ENCODE measurements at places on chromosomes 11 and 22.
A peak's percentile ranks its signal among the peaks of the same experiment; 100 is the strongest.

DNA sequence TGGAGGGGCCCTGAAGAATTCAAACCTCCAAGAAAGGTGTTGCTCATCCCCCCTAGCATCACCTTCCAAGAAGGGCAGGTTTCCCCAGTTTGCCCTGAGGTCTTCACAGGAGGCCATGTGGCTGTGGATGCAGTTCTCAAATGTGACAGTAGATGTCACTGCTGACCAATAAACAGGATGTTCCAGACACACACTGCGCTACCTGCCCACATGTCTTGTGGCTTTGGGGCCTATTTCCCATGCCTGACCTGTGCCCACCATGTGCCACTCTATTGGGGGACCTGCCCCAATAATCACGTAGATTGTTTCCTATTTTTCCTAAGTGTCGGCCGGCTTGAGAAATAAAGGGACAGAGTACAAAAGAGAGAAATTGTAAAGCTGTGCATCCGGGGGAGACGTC, 4.5 kb downstream of the GSTT2 start:
- DNase-seq = no peak

DNA sequence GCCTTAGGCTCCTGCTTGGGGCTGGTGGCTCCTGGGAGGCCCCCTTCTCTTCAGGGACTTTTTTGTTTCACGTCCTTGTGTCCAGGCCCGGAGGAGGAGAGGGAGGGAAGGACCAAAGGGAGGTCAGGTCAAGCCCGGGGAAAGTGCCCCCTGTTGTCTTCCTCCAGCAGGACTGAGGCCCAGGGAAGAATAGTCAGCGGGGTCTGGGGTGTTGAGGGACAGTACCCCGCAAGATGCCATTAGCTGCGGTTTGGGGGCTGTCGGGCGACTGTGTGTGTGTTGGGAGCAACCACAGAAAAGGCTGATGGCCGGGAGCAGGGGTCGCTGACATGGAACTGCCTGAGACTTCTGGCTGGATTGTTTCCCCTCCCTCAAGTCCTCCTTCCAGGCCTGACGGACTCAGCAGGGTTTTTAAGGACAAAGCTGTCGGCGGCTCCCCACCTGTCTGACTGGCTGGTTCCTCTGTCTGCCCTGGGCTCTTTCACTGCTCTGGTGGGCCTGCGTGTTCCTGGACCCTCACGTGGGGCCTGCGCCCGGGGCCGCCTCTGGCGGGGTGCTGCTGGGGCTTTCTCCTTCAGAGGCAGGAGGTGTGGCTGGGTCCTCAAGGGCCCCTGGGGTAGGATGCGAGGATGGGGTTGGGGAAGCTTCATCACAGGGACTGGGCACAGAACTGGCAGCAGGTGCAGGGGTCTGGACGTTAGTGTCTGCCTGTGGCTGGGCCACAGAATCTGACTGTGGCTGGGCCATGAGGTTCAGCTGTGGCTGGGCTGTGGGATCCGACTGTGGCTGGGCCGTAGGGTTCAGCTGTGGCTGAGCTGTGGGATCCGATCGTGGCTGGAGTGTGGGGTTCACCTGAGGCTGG, 1.5 kb downstream of the GPR152 start:
- no peak for DNase-seq

GRCh38 chr11:30392221-30392784, 69.4 kb downstream of the ARL14EP start:
- no peak for DNase-seq

GRCh38 chr11:122769126-122769780, 69.0 kb upstream of the CRTAM start:
- DNase-seq = no peak

GRCh38 chr11:1884303-1884700, 7.4 kb downstream of the PRR33 start:
- DNase-seq = no peak

- DNase-seq = peak; percentile 87
Measured at GRCh38 chr11:34214961-34215805, 109.8 kb downstream of the NAT10 start.

DNA sequence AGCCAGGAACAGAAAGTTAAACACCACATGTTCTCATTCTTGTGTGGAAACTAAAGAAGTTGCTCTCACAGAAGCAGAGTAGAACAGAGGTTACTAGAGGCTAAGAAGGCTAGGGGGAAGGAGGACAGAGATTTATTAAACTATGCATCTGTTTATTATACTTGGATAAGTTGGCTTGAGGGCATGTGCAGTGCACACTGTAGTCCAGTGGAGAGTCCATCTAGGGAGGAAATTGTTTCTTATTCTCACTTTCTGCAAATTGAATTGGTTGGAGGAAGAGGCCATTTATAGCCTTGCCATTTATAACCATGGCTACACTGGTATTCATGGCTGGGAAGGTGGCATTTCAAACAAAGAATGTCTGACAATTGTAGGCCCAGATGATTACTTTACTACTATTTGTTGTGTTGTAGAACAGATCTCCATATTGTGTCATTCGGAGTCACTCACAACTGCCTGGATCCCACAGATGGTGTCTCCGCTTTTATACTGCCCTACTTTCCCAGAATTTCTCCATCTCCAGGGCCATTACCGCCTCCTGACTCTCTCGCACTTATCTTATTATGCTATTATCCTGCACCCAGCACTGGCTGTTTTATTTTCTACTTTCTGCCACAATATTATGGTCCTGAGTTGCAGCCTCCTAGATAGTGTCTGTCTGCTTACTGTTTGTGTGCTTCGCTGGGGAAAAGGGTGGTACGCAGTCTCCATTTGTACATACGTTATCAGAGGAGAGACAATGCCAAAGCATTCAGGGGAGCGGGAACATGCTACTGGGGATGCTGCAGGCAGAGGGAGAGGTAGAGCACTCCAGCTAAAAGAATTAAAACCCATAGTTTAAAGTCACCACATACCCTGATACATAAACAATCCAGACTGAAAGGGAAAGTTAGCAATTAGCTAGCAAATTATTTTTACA, 169.3 kb upstream of the BLID start:
- DNase-seq = no peak

- DNase-seq = no peak
Measured at GRCh38 chr11:111305162-111305802, 6.9 kb downstream of the POU2AF3 start.

DNA sequence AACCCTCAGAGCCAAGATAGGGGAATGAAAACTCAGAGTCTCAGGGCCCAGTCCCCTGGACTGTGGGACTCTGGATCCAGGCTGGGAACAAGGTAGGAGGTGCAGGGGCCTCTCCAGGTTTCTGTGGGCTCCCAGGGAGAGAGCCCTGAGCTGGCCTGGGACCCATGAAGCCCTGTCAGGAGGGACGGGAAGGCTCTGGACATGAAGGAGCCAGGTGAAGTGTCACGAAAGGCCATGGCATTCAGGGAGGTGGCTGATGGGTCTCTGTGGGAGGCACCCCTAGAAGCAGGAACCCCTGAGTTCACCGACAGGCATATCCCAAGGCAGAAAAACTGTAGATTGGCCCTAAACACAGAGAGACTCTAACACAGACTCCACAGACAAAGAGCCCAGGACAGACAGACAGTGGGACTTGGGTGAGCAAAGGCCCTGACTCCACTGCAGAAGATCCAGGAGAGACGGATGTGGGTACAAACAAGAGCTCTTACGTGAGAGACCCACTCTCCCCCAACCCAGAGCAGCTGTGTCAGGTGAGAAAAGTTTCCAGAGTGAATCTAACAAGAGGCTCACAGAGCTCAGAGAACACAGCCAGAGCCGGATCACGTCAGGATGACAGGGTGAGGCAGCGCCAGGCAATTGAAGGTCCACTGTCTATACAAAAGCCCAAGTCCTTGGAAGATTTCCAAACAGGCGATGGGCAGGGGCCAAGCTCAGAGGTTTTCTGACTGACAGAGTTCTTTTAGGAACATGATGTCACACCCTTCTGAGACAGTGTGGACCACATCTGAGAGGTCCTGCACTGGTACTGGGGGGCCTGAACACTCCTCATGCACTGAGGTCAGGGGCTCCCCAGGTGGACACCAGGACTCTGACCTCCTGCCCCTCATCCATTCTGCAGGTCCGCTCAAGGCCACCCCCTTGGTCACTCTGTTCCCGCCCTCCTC, 27.4 kb downstream of the IGLL5 start:
- no peak for DNase-seq

GRCh38 chr22:39204216-39204615, 40.6 kb downstream of the PDGFB start:
- no peak for DNase-seq

GRCh38 chr11:57335023-57335342, 709 bp downstream of the SSRP1 start:
- DNase-seq = no peak

DNA sequence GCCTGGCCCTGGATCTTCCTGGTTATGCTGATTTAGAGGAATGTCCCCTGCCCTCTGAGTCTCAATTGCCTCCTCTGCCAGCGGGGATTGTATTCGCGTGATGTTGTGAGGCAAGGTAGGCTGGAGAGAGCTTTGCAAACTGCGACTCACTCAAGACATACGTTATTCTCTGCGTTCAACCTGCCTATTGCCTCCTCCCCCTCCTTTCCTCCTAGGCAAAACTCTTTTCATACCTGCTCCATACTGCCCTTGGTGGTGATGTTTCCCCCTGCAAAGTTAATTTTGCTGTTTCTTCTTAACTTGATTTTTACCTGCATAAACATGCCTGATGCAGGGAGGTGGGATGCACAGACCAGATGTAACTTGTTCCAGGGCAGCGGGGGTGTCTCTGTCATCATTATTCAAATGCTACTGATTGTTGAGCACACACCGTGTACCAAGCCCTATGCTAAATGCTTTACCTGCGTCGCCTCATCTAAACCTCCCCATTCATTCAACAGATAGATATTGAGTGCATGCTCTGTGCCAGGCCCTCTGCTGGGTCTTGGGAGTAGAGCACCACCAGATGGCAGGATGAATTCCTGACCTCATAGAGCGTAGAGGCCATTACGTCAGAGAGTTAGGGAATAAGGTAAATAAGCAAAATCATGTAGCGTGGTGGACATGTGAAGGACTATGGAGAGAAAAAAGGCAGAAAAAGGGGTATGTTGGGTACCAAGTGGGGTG, 29.0 kb downstream of the SGSM1 start:
- no peak for DNase-seq

GRCh38 chr11:30487200-30487898, 98.8 kb downstream of the MPPED2 start:
- no peak for DNase-seq

DNA sequence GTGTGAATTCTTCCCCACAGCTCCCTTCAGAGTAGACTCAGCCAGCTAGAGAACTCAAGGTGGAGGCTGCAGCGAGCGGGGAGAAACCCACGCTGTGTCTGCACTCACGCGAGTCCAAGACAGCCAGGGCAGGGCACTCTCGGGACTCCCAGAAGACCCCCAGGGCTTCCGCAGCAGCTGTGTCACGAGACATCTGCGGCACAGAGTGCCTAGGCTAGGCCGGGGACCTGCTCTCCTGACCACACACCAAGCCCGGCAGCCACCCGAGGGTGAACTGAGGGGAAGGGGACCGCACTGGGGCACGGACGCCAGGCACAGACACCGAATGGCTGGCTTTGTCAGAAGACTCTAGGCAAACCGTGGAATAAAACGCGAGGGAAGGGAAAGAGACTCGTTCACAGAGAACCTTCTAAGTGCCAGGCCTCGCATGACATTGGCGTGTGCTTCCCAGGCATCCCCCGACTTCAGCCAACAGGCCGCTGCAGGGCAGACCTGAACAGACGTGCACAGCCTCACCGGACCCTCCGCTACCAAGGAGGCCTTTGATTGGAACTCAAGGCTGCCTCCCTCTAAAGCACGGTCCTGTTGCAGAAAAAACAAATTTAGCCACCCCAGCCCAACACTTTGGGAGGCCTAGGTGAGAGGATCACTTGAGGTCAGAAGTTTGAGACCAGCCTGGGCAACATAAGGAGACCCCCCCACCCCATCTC, 18.2 kb upstream of the MOB2 start:
- DNase-seq = no peak

- DNase-seq = no peak
Measured at GRCh38 chr11:126874276-126874675, 126.3 kb downstream of the KIRREL3 start.

DNA sequence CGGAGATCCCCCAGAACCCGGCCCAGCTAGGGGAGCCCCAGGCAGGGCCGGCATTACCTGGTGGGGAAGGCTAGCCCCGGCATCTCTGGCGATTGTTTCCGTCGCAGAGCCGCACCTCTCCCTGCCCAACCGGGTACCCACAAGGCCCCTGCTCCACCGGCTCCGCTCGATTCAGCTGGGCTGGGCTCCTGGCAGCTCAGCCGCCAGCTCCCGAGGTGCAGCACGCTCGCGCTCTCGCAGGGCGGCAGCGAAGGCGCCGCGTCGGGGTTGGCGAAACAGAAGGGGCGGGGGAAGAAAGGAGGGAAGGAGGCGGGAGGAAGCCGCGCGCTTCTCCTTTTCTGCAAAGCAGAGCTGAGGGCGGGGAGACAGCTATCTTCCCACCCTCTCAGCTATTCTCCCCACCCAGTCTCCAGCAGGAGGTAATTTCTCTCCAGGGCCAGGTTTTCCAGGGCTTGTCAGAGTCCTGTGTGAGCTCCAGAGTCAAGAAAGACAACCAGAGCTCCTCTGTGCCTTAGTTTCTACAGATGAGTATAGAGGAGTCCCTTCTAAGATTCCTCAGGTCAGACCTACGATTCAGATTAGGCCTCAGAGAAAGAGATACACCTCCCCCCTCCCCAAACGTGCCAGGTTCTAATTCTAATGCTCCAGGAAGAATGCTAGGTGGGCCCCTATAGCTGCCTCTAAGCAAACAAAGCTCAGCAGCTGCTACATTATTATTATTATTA, 62.0 kb downstream of the PAK1 start:
- DNase-seq = peak; percentile 85

- no peak for DNase-seq
Measured at GRCh38 chr22:47715866-47716578, 953.6 kb downstream of the TBC1D22A start.

- DNase-seq = no peak
Measured at GRCh38 chr22:32342977-32343376, 14.7 kb upstream of the RFPL3 start.

DNA sequence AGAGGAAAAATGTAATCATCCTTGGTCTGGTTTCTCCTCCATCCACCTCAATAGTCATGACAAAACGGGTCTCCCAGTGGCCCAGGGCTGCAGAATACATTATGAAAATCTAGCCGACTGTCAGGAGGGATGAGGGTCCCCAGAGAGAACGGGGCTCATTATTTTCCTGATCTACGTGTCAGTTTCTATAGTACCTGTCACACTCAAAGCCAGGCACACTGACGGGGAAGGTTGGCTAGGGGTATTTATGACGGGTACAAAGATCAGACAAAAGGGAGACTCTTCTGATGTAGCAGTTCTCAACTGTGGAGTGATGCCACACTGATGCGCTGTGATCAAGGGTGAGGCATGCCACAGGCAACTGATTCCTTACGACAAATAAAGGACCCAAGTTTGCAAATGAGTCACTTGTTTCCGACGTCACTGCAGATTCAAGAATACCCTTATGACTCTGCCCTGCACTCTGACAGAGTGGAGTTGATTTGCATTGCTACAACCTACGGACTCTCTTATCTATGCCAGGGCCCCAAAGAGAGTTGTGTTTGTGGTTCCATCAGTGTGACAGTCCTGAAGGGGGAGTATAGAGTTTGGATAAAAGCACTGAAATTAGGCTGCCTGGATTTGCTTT, 188.2 kb upstream of the TBCEL start:
- peak; percentile 61 for DNase-seq

- no peak for DNase-seq
Measured at GRCh38 chr11:35204614-35205013, 65.6 kb downstream of the CD44 start.
